Aorta (tissue), 5 donors: ENCODE measurements at places on chromosomes 5 and 9. TPM values are rescaled to one million over a fixed set of nuclear protein-coding genes. Genes with fewer than 3 reads are reported as not detected.

EPB41L4B gene
- 1.3 TPM for total RNA-seq

FAM151B gene
- total RNA-seq = 1.9 TPM

ACOT12 gene
- total RNA-seq = 0.18 TPM

IER5L gene
- 66.9 TPM for total RNA-seq

GNAQ gene
- total RNA-seq = 80.2 TPM

CDH6 gene
- 10.7 TPM for total RNA-seq

BTNL9 gene
- 33.0 TPM for total RNA-seq

AGXT2 gene
- total RNA-seq = not detected

ADGRD2 gene
- total RNA-seq = not detected

GRCh38 chr5:126062398-126063221, 360.6 kb upstream of the GRAMD2B start:
- no peak for DNase-seq

DNA sequence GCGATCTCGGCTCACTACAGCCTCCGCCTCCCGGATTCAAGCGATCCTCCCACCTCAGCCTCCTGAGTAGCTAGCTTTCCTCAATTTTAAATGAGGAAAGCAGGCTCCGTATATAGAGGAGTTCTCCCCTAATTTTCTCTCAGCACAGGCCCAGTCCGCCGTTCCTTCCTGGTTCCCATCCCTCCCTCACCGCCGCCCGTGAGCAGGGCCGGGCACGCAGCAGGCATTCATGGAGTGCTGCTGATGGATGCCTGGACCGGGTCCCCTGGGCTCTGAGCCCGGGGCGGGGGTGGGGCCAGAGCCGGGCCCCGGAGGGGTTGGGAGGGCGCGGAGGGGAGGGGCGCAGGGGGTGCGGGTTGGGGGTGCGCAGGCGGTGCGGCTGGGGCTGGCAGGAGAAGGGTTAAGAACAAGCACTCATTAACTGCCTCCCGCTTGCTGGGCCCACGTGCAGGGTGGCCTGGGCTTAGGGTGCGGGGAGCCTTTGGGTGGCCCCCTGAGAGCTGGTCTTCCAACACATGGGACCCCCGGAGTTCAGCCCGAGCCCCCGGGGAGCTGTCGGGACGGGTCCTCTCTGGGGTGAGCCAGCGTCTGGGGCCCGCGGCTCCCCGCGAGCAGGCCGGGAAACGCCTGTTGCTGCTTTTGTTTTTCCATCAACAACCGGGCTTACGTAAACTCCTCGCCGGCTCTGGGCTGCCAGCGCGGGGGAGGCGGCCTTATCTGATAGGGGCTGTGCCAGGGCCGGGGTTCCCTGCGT, 33.7 kb downstream of the LHX2 start:
- peak; percentile 84 for DNase-seq

GRCh38 chr9:14812806-14813205, 90.3 kb upstream of the CER1 start:
- DNase-seq = no peak

DNA sequence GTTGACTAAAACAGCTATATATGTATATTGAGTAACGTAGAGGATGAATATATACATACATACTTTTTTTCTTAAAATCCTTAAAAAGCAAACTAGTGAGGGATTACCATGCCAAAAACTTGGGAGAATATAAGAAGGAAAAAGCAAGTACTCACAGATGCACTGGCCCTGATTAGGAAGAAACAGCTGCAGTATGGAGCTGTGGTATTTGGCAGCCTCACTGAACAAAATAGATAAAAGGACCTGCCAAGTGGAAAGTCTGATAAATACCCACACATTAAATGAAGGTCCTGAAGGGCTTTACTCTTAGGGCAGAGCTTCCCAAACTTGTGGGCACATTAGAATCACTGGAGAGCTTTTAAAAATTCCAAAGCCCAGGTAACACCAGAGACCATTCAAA, 80.6 kb downstream of the FEM1C start:
- DNase-seq = no peak

GRCh38 chr5:51731421-51732029, 348.3 kb downstream of the ISL1 start:
- no peak for DNase-seq

- DNase-seq = no peak
Observed at GRCh38 chr9:130211548-130212226, 39.5 kb downstream of the NCS1 start.

DNA sequence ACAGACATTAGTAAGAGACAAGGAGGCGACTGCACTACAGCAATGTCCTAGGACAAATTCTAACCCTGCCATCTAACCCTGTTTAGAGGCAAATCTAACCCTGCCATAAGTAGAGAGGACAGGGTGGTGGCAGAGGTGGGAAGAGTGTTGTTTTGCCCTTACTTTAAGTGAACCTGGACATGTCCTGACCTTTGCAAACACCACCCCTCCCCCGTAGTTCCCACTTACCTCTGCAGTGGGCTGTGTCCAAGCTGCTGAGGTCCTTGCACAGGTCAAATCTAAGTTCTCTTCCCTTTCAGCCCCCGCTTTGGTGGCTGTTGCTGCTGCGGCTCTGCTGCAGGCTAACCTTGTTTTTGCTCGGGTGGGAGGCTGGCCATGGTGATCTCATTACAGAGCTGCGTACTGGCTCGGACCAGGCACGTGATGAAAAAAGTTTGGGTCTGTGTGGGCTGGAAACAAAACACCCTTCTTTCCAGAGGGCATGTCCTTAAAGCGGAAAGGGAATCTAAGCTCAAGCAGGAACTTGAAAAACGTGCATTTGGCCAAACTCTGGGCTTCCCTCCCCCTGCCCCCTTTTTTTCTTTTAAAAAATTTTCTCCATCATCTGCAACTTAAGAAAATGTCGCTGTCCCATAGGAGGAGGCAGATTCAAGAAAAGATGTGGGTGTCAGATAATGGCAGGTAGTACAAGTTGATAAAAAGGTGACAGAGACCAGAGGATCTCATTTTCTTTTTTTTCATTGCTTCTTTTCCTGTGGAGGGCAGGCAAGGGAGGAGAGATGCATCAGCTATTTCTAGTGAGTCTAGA, at the start of gene FAXDC2:
Gene FAXDC2 (minus strand): TSS at position 349 of the 808 bp plus-strand sequence. CDS start 12,425 bp downstream, outside the sequence.
- DNase-seq = peak; percentile 89

GRCh38 chr9:108534741-108535140, 321.0 kb downstream of the ACTL7B start:
- DNase-seq = no peak

DNA sequence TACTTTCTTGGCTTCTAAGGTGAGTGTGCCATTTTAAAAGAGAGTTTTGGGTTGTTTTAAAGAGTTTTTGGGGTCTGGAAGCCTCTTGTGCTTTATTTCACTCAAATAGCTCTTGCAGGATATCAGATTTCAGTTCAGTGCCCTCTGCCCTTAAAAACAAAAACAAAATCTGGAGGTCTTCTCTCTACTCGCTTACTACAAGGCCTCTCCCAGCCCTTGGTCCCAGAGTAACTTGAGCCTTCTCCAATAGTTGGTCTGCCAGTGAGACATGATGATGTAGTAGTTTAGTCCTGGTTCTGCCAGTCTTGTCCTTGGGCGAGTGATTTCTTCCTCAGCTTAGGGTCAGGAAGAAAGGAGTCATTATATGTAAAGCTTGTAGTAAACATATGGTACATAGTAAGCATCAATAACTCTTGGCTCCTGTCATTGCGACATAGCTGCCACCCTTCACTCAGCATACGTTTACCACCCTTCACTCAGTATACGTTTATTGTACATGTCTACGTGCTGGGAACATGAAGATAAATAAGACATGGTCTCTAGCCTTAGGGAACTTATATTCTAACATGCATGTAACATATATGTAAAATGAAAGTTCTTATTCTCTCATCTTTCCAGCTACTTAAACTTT, 147.6 kb downstream of the MAN2A1 start:
- no peak for DNase-seq

GRCh38 chr5:136159457-136159856, 26.8 kb downstream of the SMAD5 start:
- DNase-seq = no peak

DNA sequence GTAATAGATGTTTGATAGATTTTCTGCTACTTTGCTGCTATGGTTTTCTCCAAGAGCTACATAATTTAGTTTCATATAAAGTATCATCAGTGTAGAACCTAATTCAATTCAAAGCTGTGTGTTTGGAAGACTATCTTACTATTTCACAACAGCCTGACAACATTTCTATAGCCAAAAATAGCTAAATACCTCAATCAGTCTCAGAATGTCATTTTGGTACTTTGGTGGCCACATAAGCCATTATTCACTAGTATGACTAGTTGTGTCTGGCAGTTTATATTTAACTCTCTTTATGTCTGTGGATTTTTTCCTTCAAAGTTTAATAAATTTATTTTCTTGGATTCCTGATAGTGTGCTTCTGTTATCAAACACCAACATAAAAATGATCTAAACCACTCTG, 35.1 kb upstream of the CCDC152 start:
- DNase-seq = no peak

- DNase-seq = no peak
Observed at GRCh38 chr5:82734347-82734746, 342.8 kb downstream of the TMEM167A start.

- no peak for DNase-seq
Observed at GRCh38 chr9:89738137-89738932, 133.5 kb downstream of the GADD45G start.

GRCh38 chr9:18824095-18824666, 208.8 kb downstream of the SAXO1 start:
- DNase-seq = no peak

DNA sequence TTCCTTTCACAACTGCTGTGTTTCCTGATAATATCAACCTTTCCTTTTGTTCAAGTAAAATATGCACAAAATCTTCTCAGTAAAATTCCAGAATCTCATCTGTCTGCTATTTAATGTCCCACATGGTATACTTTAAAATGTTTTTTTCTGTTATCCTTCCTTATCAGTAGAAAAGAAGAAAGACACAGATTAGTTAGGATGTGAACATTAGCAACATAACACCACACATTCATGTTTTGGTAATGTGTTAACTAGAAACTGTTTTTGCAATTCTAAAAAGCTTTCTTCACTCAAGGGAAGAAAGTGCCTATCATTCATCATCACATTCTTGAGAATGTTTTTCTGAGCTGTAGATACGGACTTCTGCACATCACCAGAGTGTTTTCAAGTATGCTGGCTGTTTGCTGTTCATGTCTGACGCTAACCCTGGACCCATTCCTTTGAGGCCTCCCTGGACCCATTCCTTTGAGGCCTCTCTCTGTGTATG, 10.5 kb upstream of the ARSB start:
- DNase-seq = no peak
